Thyroid gland (tissue), 4 donors: ENCODE measurements at places on chromosomes 1 and 21. TPM values are rescaled to one million over a fixed set of nuclear protein-coding genes. Genes with fewer than 3 reads are reported as not detected.
A peak's percentile ranks its signal among the peaks of the same experiment; 100 is the strongest.

DNA sequence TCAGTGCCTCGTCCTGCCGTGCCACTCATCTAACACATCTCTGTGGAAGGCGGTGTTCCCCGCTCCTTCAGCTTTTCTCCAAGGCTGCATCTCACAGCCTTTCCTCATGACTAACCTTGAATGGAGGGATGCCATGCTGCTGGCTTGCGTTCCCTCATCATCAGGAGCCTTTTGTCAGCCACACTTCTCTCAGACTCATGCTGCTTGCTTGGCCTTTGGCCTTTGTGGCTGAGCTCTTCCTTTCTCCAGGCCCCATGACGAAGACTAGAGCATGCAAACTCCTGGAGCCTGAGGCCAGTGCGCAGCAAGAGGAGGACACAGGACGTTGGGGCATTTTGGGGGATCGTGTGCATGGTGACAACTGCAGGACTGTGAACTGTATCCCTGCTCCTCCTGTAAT, 70.8 kb downstream of the SYT2 start:
- no peak for DNase-seq

- DNase-seq, result peak; percentile 46
Observed at GRCh38 chr1:13730751-13731482, 30.9 kb downstream of the PRDM2 start.

DNA sequence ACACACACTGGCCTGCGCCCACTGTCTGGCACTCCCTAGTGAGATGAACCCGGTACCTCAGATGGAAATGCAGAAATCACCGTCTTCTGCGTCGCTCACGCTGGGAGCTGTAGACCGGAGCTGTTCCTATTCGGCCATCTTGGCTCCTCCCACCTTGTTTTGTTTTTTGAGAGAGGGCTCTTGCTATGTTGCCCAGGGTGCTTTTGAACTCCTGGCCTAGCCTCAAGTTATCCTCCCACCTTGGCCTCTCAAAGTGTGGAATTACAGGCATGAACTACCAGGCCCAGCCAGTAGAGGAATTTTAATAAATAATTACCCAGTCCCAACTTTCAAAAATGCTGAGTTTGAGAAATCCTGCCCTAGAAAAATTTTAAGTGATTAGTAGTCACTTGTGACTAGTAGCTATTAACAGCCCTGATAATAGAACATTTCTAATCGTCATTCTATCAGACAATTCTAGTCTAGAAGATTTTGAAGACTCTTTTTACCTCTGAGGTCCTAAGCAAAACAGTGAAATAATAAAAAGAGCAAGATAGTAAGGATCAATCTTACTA, 30.9 kb upstream of the SLC35D1 start:
- no peak for DNase-seq

DNA sequence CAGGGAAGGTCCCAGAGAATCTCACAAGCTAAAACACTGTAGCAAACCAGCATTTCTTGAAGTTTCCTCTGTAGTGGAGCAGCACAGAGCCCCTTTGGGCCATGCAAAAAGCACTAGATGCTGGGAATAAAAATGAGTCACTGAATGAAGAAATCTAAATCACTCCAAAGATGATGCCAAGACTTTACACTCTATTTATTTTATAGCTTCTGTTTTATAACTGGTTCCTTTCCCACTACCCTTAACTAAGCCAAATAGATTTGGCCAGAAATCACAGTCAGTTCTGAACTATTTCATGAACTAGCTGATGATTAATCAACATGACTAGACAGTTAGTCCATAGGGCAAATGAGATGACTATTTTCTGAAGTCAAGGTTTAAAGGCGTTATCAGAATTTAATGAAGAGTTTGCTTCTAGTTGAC, 89.5 kb downstream of the SCMH1 start:
- no peak for DNase-seq

DNA sequence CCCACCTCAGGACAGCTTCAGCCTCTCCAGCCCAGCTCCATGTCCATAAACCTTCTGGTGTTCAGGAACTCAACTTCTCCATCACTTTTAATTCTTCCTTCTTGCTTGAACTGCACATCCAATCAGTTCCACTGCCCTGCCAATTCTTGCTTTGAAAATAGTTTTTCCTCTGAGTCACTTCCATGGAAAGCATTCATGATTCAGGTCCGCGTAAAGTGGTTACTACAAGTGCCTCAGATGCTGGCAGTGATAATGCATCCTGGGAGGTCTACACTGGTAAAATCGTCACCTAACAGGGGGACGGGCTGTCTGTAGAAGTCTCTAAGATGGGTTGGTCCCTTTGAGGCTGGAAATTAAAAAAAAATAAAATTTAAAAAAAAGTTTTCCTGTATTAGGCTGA, 25.9 kb upstream of the RCAN1 start:
- no peak for DNase-seq

TDRD10 gene
- 8.9 TPM for total RNA-seq

NCAM2 gene
- 0.94 TPM for total RNA-seq

DNA sequence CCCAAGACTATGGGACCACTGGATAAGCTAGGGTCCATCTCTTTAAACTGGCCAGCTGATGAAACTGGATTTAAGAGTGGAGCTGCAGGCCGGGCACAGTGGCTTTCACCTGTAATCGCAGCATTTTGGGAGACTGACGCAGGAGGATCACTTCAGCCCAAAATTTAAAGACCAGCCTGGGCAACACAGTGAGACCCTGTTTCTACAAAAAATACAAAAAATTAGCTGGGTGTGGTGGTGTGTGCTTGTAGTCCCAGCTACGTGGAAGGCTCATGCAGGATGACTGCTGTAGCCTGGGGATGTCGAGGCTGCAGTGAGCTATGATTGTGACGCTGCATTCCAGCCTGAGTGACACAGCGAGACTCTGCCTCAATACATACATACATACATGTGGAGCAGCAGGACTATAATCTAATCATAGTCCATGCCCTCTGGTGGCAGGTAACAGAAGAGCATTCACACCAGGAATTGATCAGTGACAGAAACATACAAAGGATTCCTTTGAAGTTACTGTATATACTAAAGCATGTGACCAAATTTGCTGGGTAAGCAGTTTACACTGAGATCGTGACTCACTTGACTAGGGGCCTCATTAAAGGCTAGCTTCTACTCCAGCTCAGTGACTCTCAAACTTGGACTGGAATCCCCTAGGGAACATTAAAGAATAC, 101.5 kb upstream of the SLFNL1 start:
- DNase-seq, result no peak

DNA sequence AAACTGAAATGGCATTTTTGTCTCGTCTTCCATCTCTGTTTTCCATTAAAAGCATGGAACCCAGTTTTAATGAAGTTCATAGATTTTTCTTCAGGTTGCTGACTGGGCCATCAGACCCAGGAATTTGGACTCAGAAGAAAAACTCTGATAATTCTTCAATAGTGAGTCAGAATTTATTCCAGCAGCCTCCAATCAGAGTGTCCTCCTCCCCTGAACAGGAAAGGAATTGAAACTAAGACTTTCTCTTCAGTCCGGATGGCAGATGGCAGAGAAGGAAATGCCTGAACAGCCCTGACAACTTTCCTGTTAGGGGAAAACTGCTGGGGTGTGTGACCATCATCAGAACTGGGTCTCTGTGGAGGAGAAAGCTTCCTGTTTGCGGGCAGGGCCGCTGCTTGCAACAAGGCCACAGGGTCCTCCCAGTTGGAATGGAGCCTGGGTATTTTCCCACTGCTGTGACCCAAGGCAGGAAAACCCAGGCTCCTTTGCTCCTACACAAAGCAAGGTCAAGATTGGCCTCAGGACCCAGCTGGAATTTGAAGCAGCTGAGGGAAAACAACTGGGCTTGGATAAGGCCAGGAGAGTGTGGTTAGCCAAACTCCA, 20.7 kb downstream of the CD34 start:
- DNase-seq, result peak; percentile 54

- DNase-seq, result no peak
Observed at GRCh38 chr1:167266965-167267364, 46.3 kb downstream of the POU2F1 start.

CHIA gene
- not detected for total RNA-seq

GRCh38 chr1:143699115-143699514, 272.7 kb downstream of the FAM72C start:
- DNase-seq, result no peak

PAQR6 gene
- total RNA-seq, result 1.7 TPM

DNA sequence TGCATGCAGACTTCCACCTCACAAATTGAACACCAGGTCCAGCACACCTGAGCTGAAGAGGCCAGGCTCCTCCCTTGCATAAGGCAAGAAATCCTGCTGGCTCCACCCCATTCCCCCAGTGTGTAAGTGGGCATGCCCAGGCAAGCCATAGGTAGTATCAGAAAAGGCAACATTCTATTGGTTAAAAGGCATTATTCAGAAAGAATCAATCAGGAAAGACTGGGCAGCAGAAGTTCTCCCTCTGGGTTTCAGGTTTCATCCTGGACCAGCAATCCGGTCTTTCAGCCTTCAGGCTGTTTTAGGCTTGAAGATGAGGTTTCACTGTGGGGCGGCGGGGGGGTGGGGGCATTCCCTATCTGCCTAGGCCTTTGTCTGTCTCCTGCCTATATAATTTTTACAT, 42.0 kb upstream of the LHX8 start:
- no peak for DNase-seq

DNA sequence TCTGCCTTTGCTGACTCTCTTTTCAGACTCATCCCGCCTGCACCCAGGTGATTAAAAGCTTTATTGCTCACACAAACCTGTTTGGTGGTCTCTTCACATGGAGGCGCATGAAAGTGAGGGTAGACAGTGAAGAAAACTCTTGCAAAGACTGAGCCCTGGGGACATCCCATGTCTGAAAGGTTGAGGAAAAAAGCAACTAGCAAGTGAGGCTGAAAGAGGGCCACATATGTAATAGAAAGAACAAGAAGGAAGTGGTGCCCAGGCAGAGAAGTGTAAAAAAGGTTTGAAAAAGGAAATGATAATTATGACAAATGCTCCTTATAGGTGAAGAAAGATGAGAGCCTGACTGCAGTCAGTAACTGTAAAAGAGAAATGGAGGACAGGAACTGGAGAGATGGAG, 115.9 kb upstream of the NEK7 start:
- DNase-seq, result no peak

- no peak for DNase-seq
Observed at GRCh38 chr1:222539951-222540597, 7.8 kb downstream of the HHIPL2 start.

DNA sequence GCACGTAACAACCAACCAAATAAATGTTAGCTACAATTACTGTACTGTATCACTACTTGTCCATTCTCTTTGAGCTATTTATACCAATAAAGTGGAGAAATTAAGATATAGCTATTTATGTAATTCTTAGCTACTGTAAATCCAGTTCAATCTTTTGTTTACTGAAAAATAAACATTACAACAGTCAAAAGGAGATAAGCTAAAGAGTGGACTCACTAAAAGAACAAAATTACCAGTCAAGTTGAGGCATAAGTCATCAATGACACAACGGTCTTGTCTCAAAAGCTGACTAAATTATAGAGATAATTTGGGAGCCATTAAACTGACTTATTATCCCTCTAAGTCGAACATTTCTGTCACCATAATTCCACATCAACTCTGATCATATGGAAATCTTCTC, 22.5 kb downstream of the TGFBR3 start:
- DNase-seq, result no peak

LINGO4 gene
- 0.22 TPM for total RNA-seq

- DNase-seq, result peak; percentile 26
Observed at GRCh38 chr1:110524311-110525248, 5.6 kb upstream of the KCNA10 start.

GIPC2 gene
- 1.5 TPM for total RNA-seq

DNA sequence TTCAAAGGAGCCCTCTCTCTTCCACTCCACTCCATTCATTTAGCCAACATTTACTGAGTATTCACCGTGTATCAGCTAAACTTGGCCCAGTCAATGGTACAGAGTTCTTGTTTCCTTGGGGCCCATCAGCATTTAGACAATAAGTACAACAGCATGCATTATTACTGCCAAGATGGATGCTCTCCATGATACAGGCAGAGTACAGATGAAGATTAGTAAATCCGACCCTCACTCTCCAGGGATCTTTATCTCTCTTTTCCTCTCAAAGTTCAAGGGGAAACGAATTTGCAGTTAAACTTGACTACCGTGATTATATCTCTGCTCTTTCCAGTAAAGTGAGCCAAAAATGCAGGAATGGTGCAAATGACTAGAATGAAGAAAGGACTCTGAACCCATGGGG, 184.6 kb upstream of the DUSP10 start:
- no peak for DNase-seq

GRCh38 chr1:46466477-46467182, 23.0 kb upstream of the DMBX1 start:
- no peak for DNase-seq

CYP4X1 gene
- total RNA-seq, result 5.6 TPM

- DNase-seq, result peak; percentile 3
Observed at GRCh38 chr1:29706936-29707335, 470.6 kb downstream of the PTPRU start.

GRCh38 chr21:34888569-34889319, 160.4 kb downstream of the RUNX1 start:
- DNase-seq, result peak; percentile 93

DNA sequence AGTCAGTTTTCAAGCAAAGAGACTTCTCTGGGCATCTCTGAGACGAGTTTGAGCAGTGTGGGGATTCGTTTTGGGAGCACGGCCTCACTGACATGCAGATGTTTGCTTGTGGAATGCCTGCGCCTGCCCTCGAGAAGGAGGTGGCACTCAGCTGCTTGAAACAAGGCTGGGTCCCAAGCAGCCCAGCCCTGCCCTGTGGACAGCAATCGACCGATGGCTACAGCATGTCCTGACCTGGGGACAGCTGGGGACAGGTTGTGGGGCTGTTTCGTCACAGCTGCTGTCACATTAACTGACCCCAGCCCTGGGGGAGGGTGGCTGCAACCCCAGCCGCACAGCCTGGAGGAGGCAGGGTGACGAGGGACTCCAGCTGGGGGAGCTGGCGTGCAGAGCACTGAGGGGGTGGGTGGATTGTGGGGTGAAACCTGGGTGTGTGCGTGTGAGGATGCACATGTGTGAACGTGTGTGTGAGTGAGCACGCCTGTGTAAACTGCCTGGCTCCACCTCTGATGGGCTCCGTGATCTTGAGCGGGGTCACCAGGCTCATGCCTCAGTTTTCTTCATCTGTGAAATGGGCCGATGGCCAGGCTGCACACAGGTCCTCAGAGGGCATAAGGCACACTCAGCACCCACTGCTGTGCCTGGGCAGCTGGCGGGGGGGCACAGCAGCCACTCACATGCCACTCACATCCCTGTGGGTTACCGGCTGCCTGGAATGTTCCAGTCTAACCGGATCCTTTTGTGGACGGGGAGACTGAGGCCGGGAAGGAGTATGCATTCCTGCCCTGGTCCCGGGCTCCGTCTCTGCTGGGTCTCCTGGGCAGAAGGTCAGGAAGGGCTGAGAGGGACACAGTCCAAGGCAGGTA, 49.3 kb downstream of the COL18A1 start:
- DNase-seq, result no peak
